ENCODE measurements at places on chromosomes 6 and 20. TPM values are rescaled to one million over a fixed set of nuclear protein-coding genes. Genes with fewer than 3 reads are reported as not detected.

The KIF25 gene
- total RNA-seq: 0.64 TPM

The FAM209B gene
- total RNA-seq: not detected

DNA sequence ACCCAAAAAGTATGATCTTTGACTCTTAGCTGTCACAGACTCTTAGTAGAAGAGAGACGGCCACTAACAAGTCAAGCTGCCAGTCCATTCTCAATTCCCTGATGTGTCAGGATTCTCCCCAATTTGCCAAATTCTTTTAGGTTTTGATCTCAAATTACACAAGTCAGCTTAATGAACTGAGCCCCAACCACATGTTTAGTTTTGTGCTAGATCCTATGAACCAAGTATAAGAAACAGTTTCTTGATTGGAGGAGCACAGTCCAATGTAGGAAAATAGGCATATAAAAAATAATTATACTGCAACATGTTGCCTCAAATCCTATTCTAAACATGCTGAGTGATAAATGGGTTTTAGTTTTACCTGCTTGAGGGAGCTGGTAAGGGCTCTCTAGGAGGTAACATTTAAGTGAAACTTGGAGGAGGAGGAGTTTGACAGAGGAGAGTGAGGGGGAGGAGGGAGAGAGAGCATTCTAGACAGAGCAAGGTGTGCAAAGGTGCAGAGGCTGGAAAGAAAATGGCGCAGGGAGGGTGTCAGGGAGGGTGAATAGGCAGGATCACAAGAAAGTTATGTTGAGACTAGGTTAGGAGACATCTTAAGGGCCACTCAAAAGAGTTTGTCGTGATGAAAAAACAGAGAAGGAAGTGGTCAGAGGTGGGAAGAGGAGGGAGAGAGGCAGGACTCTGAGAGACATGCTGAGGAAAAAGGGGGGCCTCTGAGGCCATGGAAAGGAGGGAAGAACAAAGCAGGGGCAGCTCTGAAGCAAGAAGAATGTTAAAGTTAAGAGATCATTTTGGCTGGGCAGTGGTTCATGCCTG is 22.8 kb upstream of the FAM83C start:
- no peak for DNase-seq

DNA sequence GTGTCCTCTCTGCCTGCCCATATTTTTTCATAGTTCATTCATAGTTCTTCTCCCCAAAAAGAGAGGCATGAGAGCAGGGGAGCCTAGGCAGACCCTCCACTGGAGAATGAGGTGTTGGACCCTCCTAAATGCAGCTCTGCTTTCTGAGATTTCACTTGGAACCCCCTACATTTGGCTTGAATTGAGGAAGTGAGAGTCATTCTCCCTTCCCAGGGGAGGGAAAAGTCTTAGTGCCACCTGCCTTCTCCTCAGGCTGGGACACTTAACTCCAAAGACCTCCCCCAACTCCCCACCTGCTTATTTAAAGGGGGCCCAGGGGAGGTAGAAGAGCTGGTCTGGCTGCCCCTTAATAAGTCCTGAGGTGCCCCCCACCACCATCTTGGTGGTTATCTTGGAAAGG is 78.2 kb downstream of the CHMP4B start:
- DNase-seq: no peak

DNA sequence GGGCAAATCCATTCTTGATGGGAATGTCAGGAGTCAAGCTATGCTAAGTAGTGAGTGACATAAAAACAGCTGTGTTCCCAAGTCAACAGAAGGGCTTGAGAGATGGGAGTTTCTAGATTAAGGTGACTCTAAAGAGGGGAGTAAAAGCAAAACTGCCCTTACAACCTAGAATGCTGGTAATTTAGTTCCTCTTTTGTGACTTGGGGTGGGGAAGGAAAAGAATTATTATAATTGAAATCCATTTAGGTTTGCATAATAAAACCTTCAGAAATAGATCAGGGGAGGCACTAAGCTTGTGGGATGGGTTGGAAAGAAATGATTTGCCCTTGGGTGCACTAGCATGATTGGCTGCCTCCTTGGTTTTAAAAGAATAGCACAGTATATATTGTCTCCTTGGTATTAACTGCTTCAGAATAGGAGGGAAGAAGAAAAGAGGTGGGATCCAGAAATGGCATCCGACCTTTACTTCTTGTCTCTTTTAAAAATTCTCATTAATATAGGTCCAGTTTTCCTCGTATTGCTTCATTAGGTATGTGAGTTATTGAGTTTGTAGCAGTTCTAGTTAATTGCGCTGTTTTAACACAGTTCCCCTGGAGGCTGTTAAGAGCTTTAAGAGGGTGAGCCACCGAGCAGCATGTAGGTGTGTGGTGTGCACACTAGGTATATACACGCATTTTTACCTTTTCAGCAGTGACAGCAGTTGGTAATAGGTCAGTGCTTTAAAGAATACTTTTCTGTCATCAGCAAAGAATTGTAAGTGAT is 95.3 kb upstream of the VSTM2L start:
- DNase-seq: no peak

- DNase-seq: no peak
These were observed 160.3 kb downstream of the KIF16B start for GRCh38 chr20:16412906-16413305.

- no peak for DNase-seq
These were observed 33.6 kb downstream of the COL20A1 start for GRCh38 chr20:63326314-63327230.

DNA sequence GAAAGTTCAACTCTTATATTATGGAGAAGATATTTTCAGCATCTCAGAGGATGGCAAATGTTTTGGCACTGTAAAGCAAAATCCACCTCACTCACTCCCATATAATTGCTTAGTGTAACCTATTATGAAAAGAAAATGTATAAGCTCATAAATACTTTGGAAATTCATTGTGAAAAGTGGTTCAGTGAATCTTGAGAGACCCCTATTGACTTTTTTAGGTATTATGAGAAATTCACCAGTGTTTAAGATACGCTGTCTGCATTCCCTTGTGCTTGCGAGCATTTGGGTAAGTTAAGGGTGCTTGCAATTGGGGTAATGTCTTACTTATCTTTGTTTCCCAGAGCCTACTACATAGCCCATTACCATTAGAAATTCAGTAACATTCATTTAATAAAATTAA is 66.3 kb upstream of the BMP5 start:
- no peak for DNase-seq

GRCh38 chr6:3045369-3045768 is 22.9 kb upstream of the RIPK1 start:
- no peak for DNase-seq

DNA sequence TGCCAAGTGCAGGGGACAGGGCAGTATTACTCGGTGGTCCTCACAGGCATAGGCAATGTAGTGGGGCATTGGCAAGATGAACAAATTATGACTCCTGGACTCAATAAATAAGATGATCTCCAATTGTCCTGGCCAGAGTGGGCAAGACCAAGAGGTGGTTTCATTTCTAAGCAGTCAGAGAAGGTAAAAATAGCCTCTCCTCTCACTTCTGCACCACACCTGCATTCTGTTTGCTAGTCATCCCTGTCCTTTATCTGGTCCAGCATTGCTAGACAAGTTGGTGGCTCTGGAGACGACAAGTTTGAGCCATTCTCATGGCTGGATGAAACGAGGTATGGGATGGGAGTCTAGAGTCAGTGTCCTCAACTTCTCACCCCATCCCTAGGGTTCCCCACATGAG is 83.0 kb downstream of the BANF2 start:
- DNase-seq: no peak

Measured in cerebellum (tissue), 4 donors.